ENCODE measurements at places on chromosomes 16 and 17.
A peak's percentile ranks its signal among the peaks of the same experiment; 100 is the strongest.

- no peak for DNase-seq
Measured at GRCh38 chr16:85203462-85203813, 91.2 kb upstream of the CIBAR2 start.

- peak; percentile 60 for DNase-seq
Measured at GRCh38 chr17:81402530-81402941, 7.3 kb downstream of the BAHCC1 start.

DNA sequence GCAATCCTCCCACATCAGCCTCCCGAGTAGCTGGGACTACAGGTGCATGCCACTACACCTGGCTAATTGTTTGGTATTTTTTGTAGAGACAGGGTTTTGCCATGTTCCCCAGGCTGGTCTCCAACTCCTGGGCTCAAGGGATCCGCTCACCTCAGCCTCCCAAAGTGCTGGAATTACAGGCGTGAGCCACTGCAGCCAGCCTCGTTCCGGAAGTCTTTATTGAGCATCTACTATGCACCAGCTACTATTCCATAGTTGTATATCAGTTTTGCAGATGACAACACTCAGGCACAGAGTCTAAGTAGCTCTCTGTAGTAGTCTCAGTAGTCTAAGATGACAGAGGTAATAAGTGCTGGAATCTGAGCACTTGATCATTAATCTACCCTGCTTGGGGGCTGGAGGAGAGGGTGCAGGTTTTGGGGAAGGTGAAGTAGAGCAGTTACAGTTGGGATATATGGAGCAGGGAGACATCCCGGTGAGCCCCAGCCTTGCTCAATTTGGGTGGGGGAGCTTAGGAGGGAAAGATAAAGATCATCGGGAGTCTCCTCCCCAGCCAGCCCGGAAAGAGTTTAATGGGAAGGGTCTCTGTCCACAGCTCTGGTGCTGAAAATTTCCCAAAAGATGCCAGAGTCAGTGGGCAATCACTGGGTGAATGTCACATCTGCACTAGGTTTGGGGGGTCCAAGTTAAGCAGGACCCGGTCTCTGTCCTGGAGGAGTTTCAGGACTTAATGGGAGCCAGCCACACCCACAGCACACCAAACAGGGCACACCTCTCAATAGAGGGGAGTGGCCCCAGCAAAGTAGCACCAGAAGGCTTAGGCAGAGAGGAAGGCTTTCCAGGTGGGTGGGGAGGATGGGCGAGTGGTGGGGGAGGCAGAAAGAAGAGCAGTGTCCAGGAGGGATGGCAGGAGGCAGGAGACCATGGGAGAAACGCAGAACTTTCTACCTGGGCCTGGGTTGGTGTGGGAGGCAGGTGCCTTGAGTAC lies 1.7 kb downstream of the OTOP3 start:
- no peak for DNase-seq

DNA sequence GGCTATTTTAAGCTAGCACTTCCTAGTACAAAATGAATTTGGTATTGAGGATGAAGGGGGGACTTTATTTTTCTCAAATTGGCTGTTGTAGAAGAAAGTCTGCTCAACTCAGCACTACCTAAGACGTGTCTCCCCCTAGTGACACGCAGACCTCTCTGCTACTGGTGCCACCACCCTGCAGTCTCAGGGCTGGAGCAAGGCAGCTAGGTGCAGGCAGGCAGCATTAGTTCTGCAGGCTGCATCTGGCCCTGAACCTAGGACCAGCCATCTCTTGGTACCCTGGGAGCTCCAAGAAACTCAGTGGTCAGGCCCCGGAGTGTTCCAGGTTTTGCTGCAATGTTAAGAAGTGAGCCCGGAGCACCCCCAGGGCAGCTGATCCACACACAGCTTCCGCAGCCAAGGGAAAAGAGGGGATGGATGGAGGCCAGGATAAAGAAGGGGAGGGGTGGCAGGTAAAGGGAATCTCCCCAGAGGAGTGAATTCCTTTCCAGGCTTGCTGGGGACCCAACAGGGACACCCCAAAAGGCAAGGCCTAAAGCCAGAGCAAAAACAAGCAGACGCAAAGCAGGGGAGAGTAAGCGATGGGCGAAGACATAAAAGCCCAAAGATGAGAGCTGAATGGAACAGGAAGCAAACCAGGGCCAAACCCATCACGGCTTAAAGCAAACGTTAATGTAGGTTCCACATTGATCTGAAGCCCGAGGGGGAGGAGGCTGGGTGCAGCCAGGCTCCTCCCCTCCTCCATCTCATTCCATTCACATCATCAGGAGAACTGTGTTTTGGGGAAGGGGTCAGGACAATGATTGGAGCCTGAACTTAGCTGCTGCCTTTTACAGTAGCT lies 200.5 kb downstream of the ZFHX3 start:
- DNase-seq: no peak

- DNase-seq: no peak
Measured at GRCh38 chr17:34386697-34387550, 23.9 kb upstream of the CCL1 start.

GRCh38 chr17:14831491-14831890 lies 433.6 kb downstream of the PMP22 start:
- DNase-seq: no peak

DNA sequence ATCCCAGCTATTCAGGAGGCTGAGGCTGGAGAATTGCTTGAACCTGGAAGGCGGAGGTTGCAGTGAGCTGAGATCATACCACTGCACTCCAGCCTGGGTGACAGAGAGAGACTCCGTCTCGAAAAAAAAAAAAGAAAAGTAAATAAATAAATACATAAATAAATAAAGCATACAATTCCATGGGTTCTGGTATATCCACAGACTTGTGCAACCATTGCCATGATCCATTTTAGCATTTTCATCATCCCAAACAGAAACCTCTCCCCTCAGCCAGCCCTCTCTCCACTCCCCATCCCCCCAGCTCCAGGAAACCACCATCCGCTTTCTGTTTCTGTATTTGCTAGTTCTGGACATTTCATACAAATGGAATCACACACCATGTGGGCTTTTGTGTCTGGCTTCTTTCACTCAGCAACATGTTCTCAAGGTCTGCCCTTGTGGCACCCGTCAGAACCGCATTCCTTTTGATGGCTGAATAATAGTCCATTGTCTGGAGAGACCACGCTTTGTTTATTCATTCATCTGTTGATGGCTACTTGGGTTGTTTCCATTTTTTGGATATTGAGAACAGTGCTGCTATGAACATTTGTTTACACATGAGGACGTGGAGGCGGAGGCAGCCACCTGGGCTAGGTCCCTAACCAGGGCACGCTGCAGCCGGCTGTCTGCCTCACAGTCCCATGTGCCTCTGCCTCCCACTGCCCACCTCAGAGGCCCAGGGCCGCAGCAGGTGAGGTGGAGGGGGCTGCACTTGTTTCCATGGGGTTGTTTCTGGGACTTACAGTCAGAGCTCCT lies 76.2 kb downstream of the NT5M start:
- no peak for DNase-seq

GRCh38 chr16:88370365-88370764 lies 12.4 kb upstream of the ZNF469 start:
- no peak for DNase-seq

DNA sequence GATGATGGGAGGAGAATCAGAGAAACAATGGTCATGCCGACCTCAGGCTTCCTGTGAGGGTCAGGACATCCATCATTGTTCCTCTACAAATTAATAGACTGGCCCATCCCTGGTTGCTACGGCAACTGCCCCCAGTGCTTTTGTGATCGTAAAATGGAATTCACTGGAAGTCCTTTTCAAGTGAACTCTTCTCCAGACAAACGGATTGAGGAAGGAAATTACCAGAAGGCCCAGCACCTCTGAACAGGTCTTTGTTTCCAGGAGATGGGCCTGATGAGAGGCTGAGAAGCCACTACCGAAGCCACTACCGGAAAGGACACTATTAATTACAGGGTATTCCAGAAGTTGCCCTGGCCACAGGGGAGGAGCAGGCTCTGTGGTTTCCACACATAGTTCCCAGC lies 126.0 kb downstream of the MGAT5B start:
- DNase-seq: no peak

DNA sequence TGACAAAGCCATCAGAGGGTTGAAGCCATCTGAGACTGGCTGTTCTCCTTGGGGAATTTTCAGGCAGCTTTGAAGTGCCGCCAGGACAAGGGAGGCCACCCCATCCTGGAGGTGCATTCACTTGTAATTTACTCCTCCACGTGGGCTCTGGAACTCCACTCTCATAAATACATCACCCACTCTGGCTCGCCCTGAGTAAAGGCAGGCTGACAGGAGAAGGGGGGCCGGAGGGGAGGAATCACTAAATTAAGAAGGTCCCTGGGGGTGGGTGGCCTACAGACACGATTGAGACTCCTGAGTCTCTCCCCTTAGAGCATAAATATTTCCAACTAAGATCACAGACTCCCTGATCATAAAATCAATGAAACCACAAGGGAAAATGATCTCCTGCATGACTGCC lies 56.3 kb upstream of the HNF1B start:
- no peak for DNase-seq

DNA sequence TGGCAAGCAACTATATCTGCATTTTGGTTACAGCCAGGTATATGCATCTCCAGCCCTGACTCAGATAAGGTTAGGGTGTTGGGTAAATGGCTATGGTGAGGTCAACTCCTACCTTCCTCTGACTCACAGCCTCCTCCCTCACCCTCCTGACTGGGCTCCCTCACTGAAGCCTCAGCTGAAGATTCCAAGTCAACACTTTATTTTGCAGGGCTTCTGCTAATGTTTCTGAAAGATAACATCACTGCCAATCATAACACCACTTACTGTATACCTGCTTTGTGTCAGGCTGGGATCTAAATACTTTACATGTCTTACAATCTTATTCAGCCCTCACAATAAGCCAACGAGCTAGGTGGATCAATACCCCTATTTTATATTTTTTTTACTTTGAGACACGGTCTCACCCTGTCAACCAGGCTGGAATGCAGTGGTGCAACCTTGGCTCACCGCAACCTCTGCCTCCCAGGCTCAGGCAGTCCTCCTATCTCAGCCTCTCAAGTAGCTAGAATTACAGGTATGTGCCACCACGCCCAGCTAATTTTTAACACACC lies 47.8 kb upstream of the GCSH start:
- DNase-seq: no peak

- no peak for DNase-seq
Measured at GRCh38 chr16:57541754-57542435, 548 bp upstream of the ADGRG5 start.

DNA sequence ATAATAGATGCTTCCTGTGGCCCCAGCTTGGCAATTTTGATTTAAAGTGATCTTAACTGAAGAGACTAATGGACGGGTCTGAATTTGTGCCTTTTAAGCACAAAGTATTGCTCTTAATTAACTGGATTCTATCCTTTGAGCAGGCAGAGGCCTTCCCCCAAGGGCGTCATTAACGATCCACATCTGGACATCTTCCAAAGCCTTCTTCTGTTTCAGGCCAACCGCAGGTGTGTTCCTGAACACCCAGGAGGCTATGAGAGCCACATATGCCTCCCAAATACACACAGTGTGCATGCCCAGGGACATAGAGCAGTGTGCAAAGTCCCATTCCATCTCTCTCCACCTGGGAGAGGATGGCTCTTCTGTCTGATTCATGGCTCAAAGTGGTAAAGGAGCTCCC lies 42.3 kb downstream of the MAPT start:
- no peak for DNase-seq

- DNase-seq: no peak
Measured at GRCh38 chr16:60727851-60728250, 1308.4 kb downstream of the CDH8 start.

DNA sequence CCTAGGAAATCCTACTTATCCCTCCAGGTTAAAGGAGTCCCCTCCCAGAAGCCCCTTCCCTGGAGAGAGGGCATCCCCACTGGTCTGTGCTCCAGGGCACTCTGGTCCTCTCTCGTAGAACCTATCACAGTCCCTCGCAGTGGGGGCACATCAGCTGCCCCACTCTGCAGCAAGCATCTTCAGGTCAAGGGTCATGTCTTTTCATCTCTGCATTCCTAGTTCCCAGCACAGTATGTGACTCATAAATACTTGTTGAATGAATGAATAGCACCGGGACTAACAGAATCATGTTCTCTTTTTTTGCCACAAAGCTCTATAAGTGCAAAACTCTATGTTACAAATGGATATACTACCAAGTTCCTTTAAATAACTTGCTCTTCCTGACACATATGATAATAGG lies 36.0 kb downstream of the RNF157 start:
- no peak for DNase-seq

GRCh38 chr17:6969323-6969726 lies 26.5 kb upstream of the ALOX12 start:
- no peak for DNase-seq

GRCh38 chr16:49608098-49608497 lies 234.5 kb downstream of the C16orf78 start:
- no peak for DNase-seq

DNA sequence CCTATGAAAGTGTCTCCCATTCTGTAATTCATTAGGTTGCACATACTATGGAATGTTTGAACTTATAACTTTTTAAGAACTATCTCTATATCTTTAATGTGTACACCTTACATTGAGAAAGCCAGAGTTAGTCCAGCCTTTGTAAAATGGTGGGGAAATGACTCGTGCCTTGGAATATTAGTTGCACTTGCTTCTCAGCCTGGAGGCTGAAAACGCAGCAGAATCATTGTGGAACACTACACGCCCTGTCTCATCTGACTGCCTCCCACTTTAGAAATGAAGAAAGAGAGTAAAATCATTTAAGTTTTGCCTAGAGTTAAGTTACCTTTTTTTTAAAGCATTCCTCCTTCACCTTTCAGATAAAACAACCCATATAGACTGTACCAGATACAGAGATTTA lies 90.7 kb upstream of the WSB1 start:
- no peak for DNase-seq

DNA sequence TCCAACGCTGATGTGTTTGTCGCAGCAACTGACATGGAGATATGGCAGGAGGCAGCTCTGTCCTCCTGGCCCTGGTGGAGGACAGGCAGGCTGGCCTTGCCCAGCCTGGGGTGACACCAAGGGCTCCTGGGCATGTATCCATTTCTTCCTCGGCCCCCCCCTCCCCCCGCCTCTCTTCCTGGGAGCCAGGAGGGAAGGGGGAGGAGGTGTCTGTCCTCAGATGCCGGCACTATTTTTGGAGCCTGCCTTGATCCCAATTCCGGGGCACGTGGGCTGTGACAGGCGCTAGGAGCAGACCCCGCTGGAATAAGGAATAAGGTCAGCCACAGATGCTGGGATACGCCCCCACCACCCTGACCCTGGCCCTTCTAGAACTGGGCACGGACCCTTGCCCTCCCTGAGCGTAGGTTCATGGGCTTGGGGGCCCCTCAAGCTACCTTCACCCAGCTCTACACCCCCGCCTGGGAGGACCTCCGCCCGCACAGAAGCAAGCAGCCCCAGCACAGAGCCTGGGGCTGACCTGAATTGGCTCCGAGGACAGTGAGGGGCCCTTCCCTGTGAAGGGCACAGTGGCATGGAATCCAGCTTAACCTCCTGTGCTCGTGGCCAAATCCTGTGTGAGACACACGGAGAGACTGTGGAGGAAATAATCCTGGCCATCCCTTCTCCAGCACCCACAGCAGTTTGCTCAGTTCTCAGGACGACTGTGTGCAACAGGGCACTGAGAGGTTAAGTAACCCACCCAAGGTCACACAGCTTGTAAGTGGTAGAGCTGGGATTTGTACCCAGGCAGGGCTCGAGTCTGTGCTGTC lies 24.1 kb downstream of the SEC14L5 start:
- no peak for DNase-seq

Data from upper lobe of left lung (tissue), 6 donors.